ENCODE measurements at places on chromosomes 4 and X.

GRCh38 chr4:107391630-107392028 is 328.4 kb downstream of the PAPSS1 start:
- DNase-seq, result no peak

- DNase-seq, result no peak
These were observed 13.6 kb upstream of the AKAP17A start for GRCh38 chrX:1577845-1578244.

DNA sequence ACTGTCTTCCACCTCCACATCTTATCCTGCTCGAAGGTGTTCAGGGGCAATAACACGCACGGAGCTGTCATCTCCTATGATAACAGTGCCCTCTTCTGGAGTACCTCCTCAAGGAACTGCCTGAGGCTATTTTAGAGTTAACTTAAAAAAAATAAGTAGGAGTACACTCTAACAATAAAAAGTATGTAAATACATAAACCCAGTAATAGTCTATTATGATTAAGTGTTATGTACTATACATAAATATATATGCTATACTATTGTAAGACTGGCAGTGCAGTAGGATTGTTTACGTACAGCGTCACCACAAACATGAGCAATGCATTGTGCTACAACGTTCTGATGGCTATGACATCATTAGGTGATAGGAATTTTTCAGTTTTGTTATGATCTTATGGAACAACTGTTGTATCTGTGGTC is 34.5 kb upstream of the TLR2 start:
- DNase-seq, result peak; percentile 55

DNA sequence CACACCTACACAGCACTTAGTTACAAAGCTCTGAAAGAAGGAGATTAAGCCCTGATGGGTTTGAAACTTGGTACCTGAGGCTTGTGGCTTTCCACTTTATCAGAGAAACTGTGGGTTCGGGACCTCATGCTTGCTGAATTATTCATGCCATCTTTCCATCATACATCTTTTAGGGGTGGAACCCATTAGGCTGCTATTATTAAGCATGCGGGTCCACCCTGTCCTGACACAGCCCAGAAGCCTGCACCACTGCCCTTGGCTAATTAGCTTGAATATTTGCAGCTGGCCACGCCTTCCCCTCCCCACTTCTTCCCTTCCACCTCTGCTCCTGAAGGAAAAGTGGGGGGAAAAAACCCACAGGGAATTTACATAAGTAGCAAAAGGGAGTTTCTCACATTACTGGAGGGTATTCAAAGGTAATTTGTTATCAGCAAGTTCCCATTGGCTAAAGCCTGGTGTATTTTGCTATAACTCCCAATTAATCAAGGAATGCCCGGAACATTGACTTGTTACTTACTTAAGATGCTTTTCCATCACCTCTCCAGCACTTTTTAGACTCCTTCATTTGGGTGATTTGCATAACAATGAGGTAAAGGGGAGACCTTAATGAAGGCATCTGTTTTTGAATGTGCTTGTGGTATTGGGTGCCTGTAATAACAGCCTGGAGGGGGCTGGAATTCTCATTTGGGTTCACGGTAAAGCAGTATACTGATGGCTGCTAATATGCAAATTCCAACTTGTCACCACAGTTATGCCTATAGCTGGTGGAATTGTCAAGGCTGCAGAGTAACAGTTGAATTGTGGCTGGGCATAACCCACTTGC is 231.7 kb upstream of the GATB start:
- DNase-seq, result no peak

GRCh38 chr4:55343887-55344286 is 2.2 kb upstream of the SRD5A3 start:
- no peak for DNase-seq
